ENCODE measurements at places on chromosomes 3 and 15.

DNA sequence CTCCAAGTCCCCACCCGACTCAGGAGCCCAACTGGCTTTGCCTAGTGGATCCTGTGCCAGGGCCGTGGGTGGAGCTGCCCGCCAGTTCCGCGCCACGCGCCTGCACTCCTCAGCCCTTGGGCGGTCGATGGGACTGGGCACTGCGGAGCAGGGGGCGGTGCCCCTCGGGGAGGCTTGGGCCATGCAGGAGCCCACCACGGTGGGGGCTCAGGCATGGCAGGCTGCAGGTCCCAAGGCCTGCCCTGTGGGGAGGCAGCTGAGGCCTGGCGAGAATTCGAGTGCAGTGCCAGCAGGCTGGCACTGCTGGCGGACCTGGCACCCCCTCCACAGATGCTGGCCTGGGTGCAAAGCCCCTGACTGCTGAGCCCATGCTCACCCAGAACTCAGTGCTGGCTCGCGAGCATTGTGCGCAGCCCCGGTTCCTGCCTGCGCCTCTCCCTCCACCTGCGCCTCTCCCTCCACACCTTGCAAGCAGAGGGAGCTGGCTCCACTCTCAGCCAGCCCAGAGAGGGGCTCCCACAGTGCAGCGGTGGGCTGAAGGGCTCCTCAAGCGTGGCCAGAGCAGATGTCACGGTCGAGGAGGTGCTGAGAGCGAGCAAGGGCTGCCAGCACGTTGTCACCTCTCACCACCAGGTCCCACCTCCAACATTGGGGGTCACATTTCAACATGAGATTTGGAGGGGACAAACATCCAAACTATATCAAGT, 122.7 kb downstream of the USP13 start:
- DNase-seq, result no peak

DNA sequence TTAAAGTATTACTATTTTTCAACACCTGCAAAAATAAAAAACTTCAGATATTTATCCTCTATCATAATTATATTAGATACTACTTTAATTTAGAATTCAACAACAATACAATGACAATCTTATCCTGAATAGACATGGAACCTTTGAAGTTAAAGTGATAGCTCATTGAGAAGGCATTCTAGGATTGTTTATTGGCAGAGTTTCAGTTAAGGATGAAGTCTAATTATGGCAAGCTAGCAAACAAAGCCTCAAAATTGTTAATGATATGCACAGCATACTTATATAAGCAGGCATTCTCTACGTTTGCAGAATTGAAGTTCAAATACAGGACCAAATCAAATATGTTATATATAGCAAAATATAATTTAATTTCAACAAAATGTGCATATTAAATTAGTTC, 91.2 kb upstream of the ABI3BP start:
- DNase-seq, result no peak

DNA sequence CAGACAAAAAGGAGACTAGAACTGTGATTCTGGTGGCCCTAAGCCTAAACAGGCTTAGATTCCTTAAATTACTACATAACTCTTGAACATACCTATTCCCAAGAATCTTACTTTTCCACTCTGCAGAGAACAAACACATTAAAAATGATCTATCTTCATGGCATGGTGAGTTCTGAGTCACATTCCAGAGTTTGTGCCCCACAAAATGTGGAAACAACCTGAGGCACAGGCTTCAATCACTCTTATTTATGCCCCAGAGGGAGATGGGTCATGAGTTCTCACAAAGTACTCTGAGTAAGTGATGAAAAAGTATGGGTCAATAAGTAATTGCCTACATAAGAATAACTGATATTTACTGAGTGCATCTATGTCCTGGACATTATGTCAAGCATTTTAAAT, 137.5 kb upstream of the SLC2A2 start:
- no peak for DNase-seq

GRCh38 chr3:161413127-161413854, 42.0 kb upstream of the SPTSSB start:
- DNase-seq, result no peak

GRCh38 chr3:126031981-126032471, 51.9 kb downstream of the SLC41A3 start:
- DNase-seq, result no peak

DNA sequence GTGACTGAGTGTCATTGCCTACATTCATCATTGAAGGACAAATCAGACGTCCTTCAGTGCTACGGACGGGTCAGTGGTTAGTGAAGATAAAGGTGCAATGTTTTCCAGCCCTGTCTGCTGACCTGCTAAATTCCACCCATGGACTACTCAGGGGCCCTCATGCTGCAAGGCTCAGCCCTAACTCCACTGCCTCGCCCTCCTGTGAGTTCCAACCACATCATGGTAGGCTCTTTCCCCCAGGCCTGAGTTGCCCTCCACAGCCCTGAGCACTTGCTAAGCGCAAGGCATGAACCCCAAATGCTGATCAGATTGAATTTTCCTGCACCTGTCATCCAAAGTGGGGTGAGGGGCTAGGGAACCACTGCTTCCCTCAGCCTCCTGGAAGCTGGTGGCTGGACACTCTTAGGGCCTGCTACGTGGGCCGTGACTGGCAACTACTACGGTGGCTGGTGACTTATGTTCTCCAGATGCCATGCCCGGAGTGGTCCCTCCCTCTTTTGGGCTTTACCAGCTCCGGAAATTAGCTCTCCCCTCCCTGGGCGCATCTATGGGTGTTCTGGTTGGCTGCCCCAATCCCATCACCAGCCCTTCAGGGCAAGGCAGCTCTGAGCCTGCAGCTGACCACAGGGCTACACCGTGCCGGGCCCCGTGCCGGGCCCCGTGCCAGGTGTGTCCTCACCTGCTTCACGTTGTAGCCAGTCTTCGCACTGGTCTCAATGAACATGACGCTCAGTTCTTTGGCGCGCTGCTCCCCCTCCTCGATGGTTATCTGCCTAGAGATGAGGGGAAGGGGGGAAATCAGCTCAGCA, 32.1 kb downstream of the SRPRB start:
- no peak for DNase-seq

DNA sequence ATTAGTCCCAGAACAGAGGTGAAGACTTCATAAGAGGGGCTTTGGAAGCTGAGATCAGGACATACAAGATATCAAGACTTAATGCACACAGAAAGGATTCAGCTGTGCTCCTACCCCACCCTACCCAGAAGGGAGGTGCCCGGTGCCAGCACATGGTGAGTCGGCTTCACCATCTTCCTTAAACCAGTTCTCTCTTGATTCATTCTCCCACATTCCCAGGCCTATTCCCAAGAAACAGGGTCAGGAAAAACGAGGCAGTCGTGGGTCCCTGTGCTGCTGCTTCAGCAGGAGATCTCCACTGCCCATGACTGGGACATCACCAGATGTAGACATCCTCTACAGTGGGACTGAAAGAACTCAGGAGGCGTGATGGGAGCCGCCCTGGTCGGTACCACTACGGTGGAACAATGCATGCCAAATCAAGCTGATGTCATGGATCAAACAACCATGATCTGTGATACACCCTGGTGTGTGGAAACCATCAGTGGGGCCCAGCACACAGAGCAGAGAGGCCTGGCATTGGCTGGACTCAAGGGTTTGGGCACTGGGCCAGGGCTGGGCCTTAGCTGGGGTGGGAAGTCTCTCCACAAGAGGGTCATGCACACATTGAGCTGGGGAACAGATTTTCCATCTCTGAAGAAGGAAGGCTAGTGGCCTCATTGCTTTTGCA, 41.9 kb downstream of the CCDC12 start:
- DNase-seq, result no peak

DNA sequence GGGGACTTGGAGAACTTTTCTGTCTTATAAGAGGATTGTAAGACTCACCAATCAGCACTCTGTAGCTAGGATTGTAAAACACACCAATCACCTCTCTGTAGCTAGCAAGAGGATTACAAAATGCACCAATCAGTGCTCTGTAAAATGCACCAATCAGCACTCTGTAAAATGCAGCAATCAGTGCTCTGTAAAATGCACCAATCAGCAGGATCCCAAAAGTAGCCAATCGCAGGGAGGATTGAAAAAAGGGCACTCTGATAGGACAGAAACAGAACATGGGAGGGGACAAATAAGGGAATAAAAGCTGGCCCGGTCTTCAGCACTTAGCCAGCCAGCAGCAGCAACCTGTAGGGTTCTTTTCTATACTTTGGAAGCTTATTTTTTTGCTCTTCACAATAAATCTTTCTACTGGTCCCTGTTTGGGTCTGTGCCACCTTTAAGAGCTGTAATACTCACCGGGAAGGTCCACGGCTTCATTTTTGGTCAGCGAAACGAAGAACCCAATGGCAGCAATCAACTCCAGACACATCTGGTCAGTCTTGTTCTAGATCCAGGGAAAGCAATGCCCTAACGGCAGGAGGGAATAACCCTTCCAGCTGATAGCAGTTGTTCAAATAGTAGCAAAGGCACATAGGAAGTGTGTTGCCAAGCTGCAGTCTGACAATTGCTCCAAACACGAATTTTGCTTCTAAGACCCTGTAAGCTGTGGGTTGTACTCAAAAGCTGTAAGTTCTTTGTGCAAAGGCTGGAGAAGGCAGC, 135.6 kb downstream of the TJP1 start:
- DNase-seq, result no peak

Data from CD4-positive, alpha-beta T cell treated with Interleukin-12 subunit alpha and Interleukin-12 subunit beta, for 1 hour (primary cell).